ENCODE measurements at places on chromosomes 7 and 10.

DNA sequence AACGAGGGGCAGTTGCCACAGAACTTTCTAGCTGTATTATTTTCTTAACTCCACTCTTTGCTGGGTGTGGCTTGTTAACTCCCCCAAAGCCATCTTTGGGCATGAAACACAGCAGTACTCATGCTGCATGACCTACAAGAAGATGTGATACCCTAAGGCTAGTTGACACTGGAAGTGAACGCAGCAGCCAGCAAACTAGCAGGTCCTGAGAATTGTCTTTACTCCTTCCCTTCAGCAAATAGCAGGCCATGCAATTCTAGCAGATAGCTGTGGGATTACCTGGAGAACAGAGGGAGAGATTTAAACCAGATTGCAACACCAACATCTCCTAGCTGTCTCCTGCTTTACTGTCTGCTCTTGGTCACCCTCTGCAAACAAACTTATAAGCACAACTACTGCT lies 688.0 kb upstream of the ZWINT start:
- no peak for DNase-seq

- no peak for DNase-seq
Measured at GRCh38 chr10:1121271-1121970, 65.2 kb downstream of the WDR37 start.

DNA sequence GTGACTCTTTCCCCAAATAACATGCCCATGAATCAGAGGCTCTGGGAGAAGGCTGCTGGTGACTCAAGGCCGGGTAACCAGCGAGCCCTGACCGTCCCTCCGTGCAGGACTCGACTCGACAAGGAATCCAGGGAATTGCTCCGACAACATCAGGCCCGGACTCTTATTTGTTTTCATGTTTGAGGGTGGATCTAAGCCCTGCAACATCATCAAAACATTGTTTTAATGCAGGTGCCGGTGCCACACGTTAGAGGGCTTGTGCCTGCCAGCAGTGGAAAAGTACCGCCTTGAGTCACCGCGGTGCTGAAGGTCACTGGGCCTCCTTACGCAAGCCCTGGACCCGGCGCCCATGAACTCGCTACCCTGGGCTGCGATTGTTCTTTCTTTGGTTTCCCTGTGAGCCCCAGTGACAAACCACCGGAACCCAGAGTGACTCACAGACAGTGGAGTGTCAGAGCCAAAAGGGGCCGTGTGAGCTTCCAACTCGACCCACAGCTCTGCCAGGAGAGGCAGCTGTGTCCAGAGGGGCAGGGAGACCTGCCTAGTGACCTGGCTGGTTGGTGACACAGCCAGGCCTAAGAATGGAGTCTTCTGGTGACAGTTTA lies 139.4 kb upstream of the SHH start:
- no peak for DNase-seq

DNA sequence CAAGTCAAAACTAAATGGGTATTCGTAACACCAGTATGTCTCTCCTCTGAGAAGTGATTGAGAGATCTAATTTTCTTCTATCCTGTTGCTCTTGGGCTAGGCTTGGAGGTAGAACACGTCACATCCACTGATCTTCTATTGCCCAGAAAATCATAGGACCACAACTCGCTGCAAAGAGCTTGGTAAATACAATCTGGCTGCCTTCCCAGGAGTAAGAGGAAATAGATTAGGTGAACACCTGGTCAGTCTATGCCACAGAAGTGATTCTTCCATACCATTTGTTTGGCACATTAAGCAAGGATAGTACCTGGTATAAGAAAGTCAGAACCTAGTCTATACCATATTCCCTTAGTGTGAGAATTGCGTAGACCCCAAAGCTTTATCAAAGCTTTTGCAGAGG lies 129.3 kb upstream of the PHYHIPL start:
- DNase-seq, result no peak

DNA sequence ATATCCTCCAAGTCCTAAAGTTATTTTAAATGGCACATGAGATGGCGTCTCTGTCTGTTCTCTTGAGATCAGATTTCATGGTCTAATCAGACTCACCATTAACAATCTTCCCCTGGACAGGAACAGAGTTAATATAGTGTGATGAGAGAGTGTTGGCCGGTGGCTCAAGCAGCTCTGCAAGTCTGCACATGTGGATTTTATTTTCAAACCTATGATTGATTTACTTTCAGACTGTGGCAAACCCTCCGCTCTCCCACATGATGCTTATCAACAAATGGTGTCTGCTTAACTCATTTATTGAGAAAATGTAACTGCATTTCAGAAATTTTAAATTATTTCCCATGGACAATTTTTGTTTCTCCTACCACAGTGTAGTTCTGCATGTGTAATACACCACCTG lies 46.5 kb upstream of the HGF start:
- DNase-seq, result no peak

DNA sequence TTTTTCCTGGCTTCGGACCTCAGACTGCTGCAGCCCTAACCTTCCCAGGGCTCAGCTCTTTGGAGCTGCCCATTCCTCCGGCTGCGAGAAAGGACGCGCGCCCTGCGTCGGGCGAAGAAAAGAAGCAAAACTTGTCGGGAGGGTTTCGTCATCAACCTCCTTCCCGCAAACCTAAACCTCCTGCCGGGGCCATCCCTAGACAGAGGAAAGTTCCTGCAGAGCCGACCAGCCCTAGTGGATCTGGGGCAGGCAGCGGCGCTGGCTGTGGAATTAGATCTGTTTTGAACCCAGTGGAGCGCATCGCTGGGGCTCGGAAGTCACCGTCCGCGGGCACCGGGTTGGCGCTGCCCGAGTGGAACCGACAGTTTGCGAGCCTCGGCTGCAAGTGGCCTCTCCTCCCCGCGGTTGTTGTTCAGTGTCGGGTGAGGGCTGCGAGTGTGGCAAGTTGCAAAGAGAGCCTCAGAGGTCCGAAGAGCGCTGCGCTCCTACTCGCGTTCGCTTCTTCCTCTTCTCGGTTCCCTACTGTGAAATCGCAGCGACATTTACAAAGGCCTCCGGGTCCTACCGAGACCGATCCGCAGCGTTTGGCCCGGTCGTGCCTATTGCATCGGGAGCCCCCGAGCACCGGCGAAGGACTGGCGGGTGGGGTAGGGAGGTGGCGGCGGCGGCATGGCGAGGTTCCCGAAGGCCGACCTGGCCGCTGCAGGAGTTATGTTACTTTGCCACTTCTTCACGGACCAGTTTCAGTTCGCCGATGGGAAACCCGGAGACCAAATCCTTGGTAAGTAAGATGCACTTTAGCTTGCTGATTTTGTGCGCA lies at the start of gene PLXDC2:
Gene PLXDC2 (plus strand): TSS at position 22 of the 820 bp plus-strand sequence.
- DNase-seq, result no peak

DNA sequence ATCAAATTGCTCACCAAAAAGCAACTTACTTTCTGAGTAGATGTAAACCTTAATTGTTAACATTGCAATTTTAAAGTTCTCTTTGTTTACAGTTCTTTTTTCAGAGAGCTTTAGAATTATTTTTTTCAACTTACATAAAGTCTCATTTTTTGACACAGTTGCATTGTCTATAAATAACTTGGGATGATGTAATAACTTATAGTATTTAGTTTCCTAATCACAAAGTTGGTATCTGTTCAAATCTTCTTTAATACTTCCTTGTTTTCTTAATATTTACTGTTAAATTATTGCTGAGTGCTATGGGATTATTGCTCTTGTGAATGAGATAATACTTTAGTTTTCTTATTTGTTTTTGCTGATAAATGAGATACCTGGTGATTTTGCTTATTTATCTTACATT lies 18.9 kb upstream of the SUV39H2 start:
- no peak for DNase-seq

DNA sequence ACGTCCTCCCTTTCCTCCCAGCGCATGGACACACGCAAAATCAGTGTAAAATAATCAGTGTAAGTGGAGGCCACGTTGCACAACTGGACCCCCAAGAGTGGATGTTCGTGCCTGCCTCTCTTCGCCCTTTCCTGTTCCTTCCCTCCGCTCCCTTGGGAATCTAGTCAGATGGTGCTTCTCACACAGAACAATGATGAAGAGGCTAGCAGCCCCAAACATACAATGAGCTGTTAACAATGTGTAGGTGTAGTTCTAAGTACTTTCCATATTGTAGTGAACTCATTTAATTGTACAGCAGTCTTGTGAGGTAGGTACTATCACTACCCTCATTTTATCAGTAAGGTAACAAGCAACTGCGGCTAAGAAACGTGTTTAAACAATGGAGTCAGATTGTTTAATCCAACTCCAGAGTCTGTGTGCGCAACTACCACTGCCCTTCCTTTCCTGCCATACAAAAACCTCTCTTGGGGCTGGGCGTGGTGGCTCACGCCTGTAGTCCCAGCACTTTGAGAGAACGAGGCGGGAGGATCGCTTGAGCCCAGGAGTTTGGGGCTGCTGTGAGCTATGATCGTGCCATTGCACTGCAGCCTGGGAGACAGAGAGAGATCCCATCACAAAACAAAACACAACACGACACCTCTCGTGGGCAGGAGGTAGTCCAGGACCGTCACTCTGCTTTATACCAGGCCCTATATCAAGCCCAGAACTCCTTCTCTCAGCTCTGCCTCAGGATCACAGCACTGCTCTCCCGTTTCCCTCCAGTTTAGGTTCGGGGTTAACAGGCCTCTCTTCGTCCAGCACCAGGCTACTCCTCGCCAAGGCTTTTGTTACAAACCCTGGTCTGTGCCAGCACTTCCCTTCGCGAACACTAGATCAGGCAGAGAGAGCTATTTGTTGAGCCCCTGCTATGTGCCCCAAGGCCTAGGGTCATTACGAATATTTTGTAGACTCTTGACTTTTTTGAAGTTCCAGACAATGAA lies 1.1 kb downstream of the FKBP9 start:
- no peak for DNase-seq

DNA sequence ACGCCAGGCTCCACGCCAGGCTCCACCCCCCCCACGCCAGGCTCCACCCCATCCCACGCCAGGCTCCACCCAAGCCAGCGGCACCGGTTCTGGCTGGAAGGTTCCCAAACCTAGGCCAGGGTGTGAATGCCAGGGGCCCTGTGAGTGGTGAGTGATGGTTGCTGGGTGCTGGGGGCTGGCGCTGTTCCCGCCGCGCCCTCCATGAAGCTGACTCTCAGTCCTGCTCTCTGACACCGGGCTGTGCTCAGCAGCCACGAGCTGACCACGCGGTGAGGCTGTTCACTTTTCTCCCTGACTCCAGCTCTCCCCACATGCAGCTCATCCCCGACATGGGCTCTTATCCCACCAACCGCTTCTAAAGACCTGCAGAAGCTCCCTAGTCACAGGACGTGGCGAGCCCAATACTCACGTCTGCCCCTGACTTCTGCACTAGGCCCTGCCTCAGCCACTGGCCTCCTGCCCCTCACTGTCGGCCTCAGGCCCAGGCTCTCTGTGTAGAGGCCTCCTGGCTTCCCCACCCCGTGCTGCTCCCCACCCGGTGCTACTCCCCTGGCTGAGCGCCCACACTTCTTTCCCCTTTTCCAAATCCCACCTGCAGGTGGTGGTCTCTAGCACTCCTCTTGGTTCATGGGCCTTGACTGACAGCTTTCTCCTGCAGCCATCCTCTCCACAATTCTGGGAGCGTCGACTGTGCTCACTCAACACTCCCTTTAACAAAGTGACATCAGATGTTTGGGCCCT lies 603.0 kb downstream of the PTPRN2 start:
- no peak for DNase-seq

DNA sequence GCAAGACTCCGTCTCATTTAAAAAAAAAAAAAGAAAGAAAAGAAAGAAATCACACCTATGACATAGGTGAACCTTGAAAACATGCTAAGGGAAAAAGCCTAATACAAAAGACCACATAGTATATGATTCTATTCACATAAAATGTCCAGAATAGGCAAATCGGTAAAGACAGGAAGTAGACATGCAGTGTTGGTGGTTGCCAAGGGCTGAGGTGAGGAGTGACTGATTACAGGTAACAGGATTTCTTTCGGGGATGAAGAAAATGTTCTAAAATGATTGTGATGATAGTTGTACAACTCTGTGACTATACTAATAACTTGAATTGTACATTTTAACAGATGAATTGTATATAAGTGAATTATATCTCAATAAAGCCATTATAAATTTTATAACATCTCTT lies 3.3 kb downstream of the XPNPEP1 start:
- no peak for DNase-seq

GRCh38 chr10:69738071-69738470 lies 63.6 kb upstream of the COL13A1 start:
- no peak for DNase-seq

DNA sequence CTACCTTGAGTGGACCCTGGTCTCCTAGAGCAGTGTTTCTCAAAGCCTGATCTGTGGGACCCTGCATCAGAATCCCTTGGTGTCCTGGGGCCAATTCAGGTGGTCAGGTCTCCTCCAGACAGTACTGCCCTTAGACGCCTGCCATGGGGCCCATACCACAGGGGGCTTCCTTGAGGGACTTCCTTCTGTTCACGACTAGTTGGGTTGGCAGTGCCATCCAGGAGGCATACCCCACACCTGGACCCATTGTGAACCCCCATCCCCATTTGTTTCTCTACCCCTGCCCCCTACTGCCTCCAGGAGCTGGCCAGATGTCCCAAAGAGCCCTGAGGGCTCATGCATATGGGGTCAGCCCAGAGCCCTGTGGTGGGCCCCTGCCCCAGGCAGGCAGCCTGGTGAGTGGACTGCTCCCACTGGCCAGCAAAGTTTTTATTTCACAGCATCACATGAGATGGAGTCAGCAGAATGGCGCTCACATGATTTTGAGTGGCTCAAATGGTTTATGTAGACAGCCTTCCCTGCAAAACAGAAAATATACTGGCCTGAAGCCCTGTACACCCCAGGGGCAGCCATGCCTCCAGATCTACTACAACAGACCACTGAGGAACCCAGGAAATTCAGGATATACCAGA lies 259.9 kb upstream of the ZMIZ1 start:
- DNase-seq, result no peak

DNA sequence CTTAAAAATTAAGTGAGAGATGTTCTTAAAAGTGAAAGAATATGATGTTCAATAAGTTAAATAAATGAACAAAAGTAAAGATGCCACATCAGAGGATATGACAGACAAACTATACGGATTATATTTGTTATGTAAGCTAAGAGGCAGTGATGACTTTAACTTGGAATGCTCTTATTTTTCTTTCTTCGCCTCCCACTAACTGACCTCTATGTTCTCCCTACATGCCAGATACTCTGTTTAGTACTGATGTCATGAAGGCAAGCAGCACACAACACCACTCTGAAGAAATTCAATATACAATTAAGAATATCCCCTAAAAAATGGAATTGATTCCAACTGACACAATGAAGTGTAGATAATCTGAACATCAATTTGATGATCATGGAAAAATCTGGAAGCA lies 223.4 kb downstream of the DOCK4 start:
- DNase-seq, result no peak

Data from esophagus squamous epithelium (tissue), 5 donors.